ENCODE measurements at places on chromosomes 2 and 18. TPM values are rescaled to one million over a fixed set of nuclear protein-coding genes. Genes with fewer than 3 reads are reported as not detected.

Gene GRB14
- total RNA-seq, result not detected

Gene KLHL29
- 0.11 TPM for total RNA-seq

Gene MBP
- 59.5 TPM for total RNA-seq

Gene GCA
- 15.2 TPM for total RNA-seq

DNA sequence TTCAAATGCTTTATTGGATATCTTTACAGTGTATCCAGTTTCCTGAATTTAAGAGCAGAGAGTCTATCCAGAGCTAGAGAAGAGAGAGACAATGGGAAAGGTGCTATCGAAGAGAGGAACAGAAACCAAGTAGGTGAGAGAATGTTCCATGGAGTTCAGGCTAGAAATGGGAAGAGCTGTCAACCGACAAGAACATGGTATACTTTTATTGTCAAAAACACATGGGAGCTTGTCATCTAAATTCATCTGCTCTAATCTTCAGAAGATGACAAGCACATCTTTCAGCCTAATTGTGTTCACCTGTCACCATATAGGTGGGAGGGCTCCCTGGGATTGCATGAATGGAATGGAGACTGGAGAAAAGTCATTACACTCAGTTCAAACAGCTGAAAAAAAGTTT lies 690.4 kb upstream of the LRATD1 start:
- no peaks in the 10 kb centered on the region for H3K36me3 ChIP-seq
- no peaks in the 10 kb centered on the region for H3K4me1 ChIP-seq
- H3K27ac ChIP-seq, result no peak overlapping the region
- no peaks in the 10 kb centered on the region for H3K27me3 ChIP-seq

- H3K4me3 ChIP-seq, result no peak overlapping the region
- H3K36me3 ChIP-seq, result no peaks in the 10 kb centered on the region
- no peak overlapping the region for H3K27ac ChIP-seq
- H3K27me3 ChIP-seq, result no peaks in the 10 kb centered on the region
- no peak for DNase-seq
- no peaks in the 10 kb centered on the region for H3K4me1 ChIP-seq
Measured at GRCh38 chr2:50558182-50558581, 473.8 kb downstream of the NRXN1 start.

GRCh38 chr2:241153616-241154015 lies 3.3 kb downstream of the PPP1R7 start:
- DNase-seq, result no peak
- H3K4me3 ChIP-seq, result no peak overlapping the region
- peaks cover 18% of the 10 kb centered on the region for H3K4me1 ChIP-seq
- no peaks in the 10 kb centered on the region for H3K27me3 ChIP-seq

GRCh38 chr2:31319406-31320175 lies 85.6 kb downstream of the EHD3 start:
- no peaks in the 10 kb centered on the region for H3K36me3 ChIP-seq
- no peaks in the 10 kb centered on the region for H3K27me3 ChIP-seq
- no peak for DNase-seq
- H3K27ac ChIP-seq, result no peak overlapping the region
- H3K4me3 ChIP-seq, result no peak overlapping the region

DNA sequence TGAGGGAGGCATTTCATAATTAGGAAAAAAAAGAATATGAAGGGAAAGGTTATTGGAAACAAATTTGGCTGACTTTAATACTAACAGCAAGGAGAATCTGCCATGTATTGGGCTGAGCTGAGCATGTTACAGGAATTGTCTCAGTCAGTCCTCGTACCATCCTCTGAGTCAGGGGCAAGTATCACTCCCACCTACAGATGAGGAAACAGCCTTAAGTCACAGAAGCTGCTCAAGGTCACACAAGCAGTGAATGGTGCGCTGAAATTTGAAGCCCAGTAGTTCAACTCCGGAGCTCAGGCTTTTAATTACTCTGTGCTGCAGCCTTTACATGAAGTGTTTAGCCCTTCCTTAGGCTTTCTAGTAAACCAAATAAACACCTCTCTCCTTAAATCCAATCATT lies 17.3 kb downstream of the PROKR1 start:
- no peaks in the 10 kb centered on the region for H3K4me1 ChIP-seq
- DNase-seq, result no peak
- H3K36me3 ChIP-seq, result no peaks in the 10 kb centered on the region
- no peak overlapping the region for H3K27ac ChIP-seq
- H3K27me3 ChIP-seq, result no peaks in the 10 kb centered on the region

DNA sequence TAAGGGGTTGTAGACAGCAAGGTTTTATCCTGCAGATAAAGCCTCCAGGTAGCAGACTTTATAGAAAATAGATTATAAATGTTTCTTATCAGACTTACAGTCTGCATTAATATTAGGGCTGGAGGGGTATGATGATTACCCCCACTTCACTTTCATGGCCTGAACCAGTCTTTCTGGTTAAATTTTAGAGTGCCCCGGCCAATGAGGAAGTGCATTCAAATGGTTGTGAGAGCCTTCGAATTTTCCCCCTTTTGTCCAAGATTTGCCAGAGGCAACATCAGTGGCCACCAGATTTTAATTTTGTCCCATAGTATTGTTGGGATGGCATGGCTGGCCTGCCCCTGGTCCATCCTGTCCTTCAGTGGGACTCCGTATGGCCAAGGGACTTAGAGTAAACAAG lies 31.6 kb downstream of the COMMD1 start:
- H3K27me3 ChIP-seq, result no peaks in the 10 kb centered on the region
- DNase-seq, result no peak
- no peak overlapping the region for H3K27ac ChIP-seq
- H3K4me3 ChIP-seq, result no peak overlapping the region
- no peaks in the 10 kb centered on the region for H3K4me1 ChIP-seq
- no peaks in the 10 kb centered on the region for H3K36me3 ChIP-seq

DNA sequence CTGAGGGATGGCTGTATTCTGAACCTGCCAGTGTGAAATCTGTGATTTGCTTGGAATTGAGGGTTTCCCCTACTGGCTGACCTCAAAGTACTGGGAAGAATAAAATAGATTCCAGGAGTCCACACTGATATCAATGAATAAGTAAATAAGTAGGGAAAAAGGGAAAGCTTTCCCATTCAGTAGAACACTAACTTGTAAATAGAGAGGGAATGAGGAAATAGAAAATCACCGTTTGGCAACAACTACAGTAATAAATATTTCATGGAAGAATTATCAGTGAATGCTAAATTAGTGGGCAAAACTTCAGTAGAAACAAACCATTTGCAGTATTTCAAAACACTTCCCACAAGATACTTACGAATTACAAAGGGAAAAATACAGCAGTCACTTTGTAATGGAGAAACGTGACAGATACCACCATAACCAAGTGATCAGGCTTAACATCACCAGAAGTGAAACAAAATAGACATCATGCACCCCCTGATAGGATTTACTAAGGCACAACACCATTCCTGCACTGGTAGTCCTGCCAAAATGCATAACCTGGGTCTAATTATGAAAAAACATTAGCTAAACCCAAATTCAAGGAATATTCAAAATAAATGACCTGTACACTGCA lies 88.5 kb downstream of the ICA1L start:
- H3K4me1 ChIP-seq, result no peaks in the 10 kb centered on the region
- H3K27ac ChIP-seq, result no peak overlapping the region
- DNase-seq, result no peak

- no peak overlapping the region for H3K27ac ChIP-seq
- H3K36me3 ChIP-seq, result no peaks in the 10 kb centered on the region
- H3K4me3 ChIP-seq, result no peak overlapping the region
- DNase-seq, result peak; percentile 27
Measured at GRCh38 chr2:208033701-208034502, 8.6 kb upstream of the PLEKHM3 start.

Measured in CD8-positive, alpha-beta memory T cell (primary cell).